ENCODE measurements at places on chromosomes 2 and 18.

DNA sequence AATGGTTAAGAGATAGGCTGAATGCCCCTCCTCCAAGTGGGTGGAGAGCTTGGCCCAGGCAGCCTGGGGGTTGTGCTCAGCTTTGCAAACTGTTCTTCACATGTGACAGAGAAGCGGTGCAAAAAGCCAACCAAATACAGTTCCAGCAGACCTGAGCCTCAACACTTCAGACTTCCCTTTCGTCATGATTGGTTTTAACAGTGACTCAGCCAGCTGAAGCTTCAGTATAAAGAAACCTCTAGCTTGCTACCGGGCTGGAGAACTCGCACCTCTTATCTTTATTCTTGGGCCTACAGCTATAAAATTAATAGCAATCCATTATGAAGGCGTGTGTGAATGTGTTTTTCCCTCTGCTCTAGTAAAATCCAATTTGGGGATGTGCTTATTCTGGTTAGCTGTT is 20.0 kb downstream of the SETBP1 start:
- DNase-seq: no peak

GRCh38 chr18:31454066-31454708 is 6.6 kb downstream of the DSG3 start:
- DNase-seq: no peak

DNA sequence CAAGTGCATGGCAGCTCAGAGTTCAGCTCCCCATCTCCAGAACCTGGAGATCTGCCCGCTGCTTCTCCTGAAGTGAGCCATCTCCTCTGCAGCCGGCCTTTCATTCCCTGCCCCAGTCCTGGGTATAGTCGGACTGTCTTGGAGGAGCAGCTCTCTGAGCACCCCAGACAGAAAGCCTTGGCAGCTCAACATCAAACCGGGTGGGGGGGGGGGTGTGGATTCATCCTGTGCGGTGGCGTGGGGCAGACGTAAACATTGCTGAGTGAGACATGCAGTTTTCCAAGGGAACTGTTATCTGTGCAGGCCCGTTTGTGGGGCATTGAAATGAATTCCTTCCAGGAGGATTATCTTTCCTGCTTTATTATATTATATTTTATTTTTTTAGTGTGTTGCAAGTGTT is 125.9 kb upstream of the MYCN start:
- no peak for DNase-seq

GRCh38 chr2:209091056-209091455 is 332.8 kb upstream of the MAP2 start:
- no peak for DNase-seq

- no peak for DNase-seq
Measured at GRCh38 chr2:201279079-201279478, 18.7 kb downstream of the CASP8 start.

- DNase-seq: no peak
Measured at GRCh38 chr2:197972587-197972986, 168.2 kb downstream of the PLCL1 start.

- no peak for DNase-seq
Measured at GRCh38 chr2:99439971-99440505, 49.8 kb downstream of the REV1 start.

- DNase-seq: peak; percentile 73
Measured at GRCh38 chr2:58918141-58918540, 677.0 kb upstream of the FANCL start.

DNA sequence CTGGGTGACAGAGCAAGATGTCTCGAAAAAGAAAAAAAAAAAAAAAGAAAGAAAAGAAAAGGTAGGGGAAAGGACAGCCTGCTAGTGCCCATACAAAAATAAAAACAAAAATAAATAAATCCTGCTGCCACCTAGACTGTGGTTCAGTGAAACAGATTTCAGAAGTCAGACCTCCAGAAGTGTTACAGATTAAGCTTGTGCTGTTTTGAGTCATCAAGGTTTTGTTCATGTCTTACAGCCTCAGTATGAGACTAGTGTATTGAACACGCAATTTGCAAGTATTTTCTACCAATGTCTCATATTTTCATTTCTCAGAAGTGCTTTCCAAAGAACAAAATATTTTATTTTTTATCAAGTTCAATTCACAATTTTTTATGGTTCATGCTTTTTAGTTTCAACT is 720.4 kb upstream of the GYPC start:
- no peak for DNase-seq

DNA sequence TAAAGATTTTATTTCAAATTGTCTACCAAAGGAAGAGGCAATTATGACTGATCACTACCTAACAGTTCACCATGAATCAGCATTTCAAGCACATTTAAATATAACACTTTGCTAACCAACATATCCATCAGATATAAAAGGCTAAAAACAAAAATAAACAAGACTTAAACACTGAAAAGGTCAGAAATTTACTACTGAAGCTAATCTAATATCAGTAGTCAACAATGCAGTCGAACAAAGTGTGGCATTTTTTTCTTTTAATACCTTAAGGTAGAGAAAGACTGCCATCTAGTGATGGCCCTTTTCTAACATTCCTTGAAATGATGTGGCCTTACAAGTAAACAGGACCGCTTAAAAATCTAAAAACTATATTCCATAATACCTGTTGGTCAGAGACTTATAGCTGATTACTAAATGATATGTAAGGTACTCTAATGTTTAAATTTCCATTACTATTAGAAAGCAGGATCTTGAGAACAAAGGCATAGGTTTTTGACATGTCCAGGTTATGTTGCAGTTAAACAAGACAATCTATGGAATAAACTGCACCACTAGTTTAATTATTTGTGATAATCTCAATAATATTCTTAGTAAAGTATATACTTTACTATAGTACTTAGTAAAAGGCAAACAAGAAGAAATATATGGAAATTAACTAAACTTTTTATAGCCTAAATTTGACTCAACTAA is 80.0 kb downstream of the EXOC6B start:
- DNase-seq: peak; percentile 91

GRCh38 chr2:123870881-123871276 is 154.2 kb upstream of the CNTNAP5 start:
- DNase-seq: no peak

DNA sequence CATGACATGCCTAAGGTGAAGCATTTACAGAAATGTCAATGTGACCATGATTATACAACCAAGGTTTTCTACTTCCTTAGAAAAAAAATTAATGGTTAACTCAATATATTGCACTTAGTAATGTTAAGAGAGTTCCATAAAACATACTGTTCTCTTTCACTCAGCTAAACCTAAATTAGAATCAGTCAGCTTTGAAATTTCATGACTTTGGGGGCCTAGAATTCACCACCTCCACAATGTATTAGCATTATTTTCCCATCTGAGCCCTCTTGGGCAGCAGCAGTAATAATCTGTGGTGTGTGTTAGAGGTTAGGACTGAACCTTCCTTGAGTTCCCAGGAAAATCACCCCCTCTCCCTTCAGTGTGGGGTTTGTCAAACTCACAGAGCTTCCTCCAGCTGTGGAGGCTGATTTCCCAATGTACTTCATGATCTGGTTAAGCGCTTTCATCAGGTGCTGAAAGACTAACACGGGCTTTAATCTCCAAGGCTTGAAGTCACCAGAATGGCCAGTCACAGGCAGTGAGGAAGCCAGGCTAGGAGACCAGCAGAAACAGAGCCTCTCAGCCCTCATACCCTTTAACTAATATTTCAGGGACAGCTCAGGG is 7.1 kb upstream of the UPP2 start:
- no peak for DNase-seq

- DNase-seq: peak; percentile 48
Measured at GRCh38 chr2:151302879-151303278, 13.4 kb upstream of the NMI start.

GRCh38 chr18:47492691-47493090 is 241.2 kb upstream of the SKOR2 start:
- no peak for DNase-seq

- DNase-seq: peak; percentile 21
Measured at GRCh38 chr2:224173210-224173609, 134.1 kb upstream of the SERPINE2 start.

DNA sequence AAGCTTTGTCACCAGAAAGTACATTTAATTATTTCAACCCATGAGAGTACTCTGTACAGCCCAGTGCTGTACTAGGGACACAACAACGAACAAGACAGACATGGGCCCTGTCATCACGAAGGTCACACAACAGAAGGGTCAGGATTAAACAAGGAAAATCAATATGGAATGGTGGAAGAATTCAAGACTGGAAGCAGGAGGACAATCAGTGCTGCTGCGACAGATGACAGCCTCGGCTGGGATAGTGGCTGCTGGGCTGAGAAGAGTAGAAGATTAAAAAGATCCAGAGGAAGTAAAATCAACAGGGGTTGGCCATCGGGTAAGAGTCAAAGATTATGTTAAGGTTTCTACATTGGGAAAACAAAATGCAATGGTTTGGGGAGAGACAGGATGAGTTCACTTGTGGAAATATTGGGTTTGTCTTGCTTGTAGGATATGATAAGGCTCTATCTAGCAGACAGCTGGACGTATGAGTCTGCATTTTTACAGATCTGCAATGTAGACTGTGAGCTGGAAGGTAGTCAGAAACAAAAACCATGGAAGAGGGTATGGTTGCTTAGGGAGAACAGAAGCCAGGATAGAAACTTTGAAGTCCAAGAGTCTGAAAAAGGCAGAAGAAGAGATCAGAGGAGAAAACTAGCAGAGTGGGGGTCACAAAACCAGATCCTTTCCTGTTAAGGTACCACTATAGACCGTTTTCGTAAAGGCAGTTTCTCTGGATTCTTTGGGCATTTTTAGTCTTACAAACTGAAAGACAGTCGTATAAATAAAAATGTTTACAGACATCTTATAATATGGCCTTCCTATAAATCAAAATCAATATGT is 84.1 kb downstream of the PRELID3A start:
- DNase-seq: no peak

- DNase-seq: peak; percentile 79
Measured at GRCh38 chr2:174878537-174879147, 114.4 kb upstream of the CHRNA1 start.

DNA sequence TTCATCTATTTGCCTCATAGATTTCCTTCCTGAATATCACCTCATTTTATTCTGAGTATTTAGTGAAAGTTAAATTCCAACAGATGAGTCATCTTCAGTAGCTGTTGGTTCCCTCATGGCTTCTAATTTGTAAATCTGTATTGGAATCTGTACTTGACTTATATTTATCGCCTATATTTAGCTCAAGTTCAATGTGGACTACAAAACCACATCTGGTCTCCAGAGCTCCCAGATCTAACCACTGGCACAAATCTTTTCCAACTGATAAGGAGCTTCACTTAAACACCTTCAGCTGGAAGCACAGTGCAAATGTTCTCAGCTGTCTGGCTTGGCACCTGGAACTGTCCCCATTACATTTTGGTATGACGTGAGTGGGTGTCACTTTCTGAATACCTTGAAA is 82.8 kb upstream of the DSEL start:
- DNase-seq: peak; percentile 49

- DNase-seq: no peak
Measured at GRCh38 chr2:135607561-135607960, 76.3 kb downstream of the R3HDM1 start.

GRCh38 chr18:46322941-46323340 is 218.8 kb downstream of the HAUS1 start:
- no peak for DNase-seq

DNA sequence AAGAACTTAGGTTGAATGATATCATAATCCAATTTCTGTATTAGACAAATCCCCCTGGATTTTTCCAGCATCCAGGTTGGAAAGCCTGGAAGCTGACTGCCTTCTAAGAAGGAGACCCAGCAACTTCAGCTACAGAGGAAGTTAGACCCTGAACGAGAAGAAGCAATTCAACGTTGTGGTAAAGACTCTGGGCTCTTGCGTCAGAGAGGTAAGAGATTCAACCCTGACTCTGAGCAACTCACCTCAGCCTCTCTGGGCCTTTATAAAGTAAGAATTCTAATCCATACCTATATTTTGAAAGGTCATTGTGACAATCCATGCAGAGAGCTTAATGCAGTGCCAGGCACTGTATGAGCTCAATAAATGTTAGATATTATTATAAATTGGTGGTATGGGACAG is 9.7 kb downstream of the E2F6 start:
- no peak for DNase-seq

DNA sequence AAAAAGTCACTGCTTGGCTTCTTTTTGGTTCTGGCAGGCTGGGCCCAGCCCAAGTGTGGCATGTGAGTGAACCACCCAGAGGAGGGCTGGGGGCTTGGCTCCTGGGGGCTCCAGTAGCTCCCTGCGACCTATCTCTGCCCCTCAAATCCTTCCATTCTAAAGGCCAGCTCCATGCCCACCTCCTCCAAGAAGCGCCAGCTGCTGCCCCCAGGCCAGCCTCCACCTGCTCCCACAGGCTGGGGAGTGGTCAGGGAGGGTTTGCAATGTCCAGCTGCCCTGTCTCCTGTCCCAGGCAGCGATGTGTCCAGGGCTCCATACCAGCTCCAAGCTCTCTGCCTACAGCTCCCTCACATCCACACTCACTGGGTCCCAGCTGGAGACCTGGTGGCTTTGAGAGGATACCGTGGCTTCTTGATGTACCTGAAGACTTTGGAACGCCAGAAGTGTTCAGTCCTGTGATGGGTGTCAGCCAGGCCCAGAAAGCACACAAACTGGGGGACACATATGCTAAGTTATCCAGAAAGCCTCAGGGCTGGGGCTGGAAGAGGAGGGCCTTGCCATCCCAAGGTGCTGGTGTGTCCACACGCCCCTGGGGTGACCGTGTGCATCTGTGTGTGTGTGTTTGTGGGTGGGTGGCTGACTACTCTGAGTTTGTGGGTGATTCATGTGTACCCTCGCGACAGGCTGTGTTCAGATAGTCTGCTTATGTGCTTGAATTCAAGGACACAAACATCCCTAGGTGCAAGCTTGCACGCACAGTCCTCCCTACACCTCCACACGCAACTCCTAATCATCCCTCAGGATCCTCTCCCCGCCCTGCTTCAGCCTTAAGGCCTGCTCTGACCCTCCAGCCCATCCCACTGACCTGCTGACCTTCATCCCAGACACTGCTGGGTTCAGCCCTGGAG is 33.4 kb downstream of the ZFP36L2 start:
- no peak for DNase-seq

DNA sequence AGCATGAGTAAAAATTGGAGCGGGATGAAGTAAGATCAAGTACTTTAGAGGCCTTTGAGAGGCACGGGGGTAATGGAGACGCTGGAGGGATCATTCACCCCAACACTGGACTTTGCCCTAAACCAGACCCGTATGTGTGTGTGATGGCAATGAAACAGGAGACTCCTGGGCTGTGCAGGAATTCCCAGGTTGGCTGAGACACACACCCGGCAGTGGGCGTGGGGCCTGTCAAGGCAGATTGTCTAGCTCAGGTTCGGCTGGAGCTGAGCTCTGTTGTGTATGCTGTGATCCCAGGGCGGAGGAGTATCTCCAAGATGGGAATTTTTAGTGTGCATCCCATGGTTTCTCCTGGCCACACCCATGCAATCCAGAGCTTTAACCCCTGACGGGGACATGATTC is 83.2 kb upstream of the MC2R start:
- no peak for DNase-seq

GRCh38 chr2:157228946-157229345 is 28.6 kb upstream of the GALNT5 start:
- DNase-seq: no peak

- DNase-seq: no peak
Measured at GRCh38 chr2:174863183-174863582, 98.9 kb upstream of the CHRNA1 start.
